ENCODE measurements at places on chromosomes 12 and 14.

GRCh38 chr14:69489495-69489894 is 5.0 kb downstream of the PLEKHD1 start:
- no peak for DNase-seq

DNA sequence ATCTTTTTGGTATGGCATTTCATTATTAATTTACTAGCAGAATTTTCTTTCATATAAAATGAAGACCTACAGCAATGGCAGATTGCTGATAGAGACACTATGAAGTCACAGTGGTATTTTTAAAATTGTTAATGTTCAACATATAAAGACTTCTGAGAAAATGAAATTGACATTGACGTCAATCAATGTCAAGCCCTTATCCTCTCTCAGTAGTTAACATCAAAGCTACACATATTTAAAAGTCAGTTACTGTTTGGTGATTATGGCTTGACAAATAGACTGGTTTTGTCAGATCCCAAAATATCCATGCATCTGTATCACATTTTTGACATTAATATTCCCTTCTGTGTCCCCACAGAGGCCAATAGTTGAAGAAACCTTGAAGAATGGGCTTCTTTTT is 1069.1 kb upstream of the SEL1L start:
- no peak for DNase-seq

DNA sequence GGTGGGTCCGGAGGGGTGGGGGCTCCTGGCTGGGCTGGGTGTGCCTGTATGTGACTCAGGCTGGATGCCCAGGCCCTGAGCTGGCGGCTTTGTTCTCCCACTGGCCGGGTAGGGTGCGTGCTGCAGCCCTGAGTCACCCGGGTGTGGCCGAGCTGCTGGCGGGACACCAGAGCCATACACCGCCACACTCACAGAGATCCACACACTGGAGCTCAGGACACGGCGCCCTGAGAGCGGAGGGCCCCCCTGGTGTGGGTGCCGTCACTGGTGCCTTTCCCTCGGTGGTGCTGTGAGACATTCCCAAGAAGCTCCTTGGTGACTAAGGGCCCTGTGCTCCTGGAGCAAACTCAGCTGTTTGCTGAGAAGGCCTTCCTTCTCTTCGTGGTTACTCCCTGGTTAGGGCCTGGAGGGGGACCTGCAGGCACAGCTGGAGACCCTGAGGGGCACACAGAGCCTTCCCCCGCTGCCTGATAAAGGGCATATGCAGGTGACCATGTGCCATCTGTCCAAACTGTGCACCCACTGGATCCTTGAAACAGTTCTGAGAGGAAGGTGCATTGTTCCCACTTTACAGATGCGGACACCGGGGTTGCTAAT is 44.3 kb downstream of the KRT80 start:
- peak; percentile 99 for DNase-seq

DNA sequence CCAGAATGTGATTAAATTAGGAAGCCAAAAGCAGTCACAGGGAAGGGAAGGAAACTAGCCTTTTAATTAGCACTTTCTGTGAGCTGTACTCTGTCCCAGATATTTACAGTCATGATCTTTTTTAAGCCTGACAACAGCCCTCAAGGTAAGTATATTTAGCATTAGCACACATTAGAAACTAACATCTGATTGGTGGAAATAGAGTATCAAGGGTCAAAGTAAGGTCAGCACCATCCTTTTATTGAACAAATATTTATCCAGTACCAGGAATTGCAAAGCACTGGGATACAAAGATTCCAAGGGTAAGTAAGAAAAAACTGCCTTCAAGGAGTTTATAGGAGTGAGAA is 28.2 kb downstream of the RPGRIP1 start:
- DNase-seq = peak; percentile 12

DNA sequence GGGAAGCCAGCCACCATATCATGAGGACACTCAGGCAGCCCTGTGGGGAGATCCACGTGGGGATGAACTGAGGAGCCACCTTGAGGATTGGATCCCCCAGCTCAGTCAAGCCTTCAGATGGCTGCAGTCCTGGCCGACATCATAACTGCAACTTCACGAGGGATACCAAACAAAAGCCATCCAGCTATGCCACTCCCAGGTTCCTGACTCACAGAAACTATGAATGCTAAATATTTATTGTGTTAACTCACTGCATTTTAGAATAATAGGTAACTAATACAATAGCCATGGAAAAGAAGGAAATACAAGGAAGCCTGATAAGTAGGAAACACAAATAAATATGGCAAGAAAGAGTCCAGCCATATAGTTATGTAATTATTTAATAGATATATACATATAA is 42.1 kb upstream of the FAM222A start:
- DNase-seq = peak; percentile 58

DNA sequence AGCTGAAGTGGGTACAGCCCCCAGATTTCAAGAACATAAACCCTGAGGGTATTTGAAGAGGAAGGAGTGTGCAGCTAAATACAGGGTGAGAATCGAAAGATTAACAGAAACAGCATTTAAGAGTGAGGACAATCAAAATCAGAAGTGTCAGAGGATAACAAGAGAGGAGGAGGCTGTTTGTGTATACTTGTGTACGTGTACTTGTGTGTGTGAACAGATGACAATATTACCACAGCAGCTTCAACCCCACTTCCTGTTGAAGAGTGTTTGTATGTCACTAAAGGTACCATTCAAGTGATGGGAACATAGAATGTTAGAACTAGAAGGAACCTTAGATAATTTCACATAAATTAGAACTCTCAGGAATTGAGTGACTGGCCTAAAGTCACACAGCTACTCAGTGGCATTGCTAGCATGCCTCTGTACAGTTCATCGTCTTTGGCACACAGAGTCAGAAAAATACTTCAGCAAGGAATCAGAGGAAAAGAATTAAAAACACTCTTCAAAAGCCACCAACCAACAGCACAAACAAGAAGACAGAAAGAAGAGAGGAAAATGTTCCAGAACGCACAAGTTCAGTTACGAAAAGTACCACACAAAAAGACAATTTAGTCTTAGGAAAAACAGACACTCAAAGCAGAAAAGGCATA is 164.3 kb upstream of the BCL2L14 start:
- no peak for DNase-seq

DNA sequence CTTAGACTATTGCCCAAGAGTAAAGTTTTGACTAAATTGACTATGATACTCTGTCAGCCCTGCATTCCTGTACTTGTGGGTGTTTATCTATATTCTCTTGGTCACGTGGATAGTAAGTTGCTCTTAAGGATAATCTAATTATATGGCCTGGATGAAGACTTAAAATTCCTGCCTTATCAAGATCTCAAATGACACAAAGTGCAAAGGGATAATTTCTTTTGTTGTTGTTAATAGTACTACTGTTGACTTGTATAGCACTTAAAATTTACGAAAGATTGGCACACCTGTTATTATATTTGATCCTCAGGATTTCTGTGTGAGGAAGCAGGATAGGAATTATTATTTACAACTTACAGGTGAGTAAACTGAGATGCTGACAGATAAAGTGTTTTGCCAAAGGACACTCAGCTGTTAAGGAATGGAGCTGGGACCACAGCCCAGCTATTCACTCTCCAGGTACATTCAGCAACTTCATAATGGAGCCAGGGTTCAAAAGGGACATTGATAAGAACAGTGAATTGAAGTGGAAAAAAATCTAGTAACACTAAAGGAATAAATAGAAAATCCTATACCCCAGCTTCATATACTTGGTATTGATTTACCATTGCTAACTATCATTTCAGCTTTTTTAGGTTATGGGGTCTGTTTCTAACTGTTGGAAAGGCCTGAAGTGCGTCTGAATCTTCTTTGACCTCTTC is 53.4 kb upstream of the EVL start:
- no peak for DNase-seq

- no peak for DNase-seq
Observed at GRCh38 chr12:8628731-8629130, 16.1 kb upstream of the AICDA start.

Data from PC-3 (cell line).